ENCODE measurements at places on chromosomes 11 and 22.

- no peak for DNase-seq
Measured at GRCh38 chr11:66881451-66881835, 24.6 kb downstream of the LRFN4 start.

GRCh38 chr11:134517621-134518293 is 105.7 kb upstream of the B3GAT1 start:
- DNase-seq, result no peak

DNA sequence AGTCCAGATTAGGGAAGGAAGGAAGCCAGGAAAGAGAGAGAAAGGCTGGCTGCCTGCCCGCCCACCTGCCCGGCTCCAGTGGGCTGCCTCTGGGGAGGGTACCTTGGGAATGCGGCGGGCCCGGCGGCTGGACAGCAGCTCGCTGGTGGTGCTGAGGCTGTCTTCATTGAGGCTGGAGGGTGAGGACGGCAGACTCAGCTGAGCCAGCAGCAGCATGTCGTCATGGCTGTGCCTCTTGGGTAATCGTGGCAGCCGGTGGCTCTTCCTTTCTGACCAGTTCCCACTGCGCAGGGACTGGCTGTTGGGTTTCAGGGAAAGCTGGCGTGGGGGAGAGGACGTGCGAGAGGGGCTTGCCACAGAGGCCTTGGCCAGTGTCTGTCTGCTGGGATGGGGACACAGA is 32.9 kb downstream of the RPL27A start:
- DNase-seq, result no peak

DNA sequence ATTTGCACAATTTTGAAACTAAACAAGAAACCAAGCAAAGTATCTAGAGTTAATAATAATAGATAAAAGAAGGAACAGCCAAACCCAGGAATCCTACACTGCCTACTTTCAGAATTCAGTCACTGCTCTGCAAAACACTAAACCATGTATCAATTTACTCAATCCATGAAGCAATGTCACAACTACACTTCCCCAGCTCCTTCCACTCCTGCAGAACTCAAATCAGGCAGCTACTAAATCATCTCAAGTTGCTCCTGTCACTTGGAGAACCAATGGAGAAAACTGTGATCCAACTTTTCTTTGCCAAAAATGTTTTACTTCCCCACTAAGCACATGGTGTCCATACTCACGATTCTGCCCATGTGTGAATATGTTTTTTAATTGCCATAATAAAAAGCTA is 24.9 kb upstream of the C11orf58 start:
- DNase-seq, result no peak

DNA sequence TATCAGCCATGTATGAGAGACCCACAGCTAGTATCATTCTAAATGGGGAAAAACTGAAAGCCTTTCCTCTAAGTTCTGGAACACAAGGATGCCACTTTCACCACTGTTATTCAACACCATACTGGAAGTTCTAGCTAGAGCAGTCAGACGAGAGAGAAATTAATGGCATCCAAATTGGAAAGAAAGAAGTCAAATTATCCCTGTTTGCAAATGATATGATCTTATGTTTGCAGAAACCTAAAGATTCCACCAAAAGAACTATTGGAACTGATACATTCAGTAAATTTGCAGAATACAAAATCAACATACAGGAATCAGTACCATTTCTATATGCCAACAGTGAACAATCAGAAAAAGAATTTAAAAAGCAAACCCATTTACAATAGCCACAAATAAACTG is 226.0 kb downstream of the TRPC6 start:
- DNase-seq, result no peak

DNA sequence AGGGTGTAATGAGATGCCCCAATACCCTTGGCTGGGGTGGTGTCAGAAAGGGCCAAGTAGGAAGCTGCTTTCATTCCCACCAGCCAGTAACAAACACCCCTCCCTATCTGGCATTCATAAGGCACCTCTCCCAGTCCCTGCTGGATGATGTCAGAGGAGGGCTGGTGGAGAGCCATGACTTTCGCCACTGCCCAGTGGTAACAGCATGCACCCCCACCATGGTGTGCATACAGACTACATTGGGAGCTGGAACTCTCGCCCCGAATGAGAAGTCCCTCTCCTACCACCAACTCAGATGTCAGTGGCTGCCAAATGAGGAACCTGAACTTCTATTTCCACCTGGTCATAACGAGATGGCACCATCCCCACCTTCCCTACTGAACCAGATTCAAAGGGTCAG is 73.3 kb downstream of the SGSM3 start:
- DNase-seq, result no peak

All from NCI-H748 treated with DMSO at 0.1 percent for 48 hours (cell line).